GM13977 (cell line): ENCODE measurements at places on chromosomes 3 and 15.

- DNase-seq, result no peak
Observed at GRCh38 chr3:45312836-45313493, 75.4 kb upstream of the LARS2 start.

GRCh38 chr15:93231994-93232393, 143.0 kb upstream of the RGMA start:
- DNase-seq, result no peak

- DNase-seq, result no peak
Observed at GRCh38 chr3:4506559-4507023, 13.4 kb downstream of the ITPR1 start.

DNA sequence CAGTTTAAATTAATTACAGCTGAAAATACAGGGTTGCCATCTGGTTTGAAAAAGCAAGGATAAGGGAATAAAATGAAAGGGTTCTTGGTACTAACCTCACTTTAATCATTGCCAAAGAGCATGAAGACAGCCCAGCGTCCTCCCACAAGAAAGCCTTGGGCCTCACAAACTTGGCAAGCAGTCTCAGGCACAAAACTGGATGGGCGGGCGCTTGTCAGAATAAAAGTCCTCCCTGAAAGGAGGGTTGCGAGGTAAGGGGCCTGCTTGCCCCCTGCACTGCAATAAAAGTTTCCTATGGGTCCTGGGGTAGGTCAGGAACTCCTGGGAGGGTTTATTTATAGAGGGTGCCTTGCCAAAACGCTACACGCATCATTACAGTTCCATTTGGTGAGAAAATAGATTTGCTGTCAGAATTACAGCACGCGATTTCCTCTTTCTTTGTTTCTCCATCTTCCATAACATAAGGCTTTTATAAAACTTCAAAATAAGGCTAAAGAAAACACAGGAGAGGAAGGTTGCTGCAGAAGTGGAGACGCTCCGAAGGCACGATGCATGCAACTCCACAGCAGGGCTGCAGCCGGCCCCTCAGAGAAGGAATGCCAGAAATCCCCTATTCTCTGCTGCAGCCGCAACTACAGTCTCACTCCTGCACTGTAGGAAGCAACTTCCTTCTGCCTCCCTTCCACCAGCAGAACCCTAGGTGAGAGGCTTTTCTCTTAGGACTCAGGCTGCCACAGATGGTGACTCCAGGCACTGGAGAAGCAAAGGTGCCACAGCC, 61.3 kb downstream of the VGLL4 start:
- peak; percentile 31 for DNase-seq

- no peak for DNase-seq
Observed at GRCh38 chr3:84125760-84126159, 833.0 kb upstream of the CADM2 start.

- DNase-seq, result no peak
Observed at GRCh38 chr3:26004172-26004571, 214.3 kb downstream of the OXSM start.

- DNase-seq, result no peak
Observed at GRCh38 chr3:94156626-94157025, 93.8 kb downstream of the NSUN3 start.

DNA sequence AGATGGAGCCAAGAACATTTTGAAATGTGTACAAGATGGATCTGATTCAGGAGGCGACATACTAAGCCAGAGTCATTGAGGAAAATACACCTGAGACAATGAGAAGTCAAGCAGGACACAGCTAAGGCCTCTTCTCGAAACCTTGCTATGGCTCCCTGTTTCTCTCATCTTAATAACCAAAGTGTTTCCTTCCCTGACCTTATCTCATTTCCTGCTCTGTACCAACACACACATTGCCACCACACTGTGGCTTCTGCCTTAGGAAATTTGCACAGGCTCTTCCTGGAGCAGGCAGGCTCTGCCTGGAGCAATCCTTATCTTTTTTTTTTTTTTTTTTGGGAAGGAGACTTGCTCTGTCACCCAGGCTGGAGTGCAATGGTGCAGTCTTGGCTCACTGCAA, 36.6 kb downstream of the OXSM start:
- DNase-seq, result no peak

GRCh38 chr15:80464951-80465625, 60.9 kb downstream of the ARNT2 start:
- DNase-seq, result no peak

DNA sequence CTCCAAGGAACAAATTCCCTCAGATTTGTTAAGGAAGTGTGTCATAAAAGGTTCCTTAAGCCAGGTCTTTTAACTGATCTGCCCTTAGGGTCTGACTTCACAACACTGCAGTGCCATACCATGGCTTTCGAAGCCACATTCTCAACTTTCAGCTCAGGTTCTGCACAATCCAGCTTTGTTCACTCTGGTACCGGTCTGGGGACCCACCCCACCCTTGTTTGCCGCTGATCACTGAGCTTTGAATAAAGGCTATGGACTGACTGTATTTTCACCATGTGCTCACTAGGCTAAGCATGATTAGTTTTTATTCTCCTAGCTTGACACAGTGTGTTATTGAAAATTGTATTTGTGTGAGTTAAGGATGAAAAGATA, 15.9 kb downstream of the SNX1 start:
- no peak for DNase-seq

DNA sequence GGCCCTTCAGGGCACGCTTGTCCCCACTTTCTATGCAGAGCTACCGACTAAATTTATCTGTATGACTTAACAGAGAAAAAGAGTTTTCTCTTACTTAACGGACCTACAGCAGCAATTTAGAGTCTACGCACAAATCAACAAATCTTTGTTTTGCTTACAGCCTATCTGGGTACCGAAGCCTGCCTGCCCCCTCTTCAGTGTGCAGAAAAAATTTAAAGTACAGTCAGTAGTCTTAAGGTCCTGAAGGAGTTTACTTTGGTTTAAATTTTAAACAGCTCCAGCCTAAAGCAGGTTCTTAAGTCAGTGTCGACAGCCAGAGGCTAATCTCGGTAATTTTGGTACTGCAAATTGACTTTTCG, 570 bp downstream of the SACM1L start:
- no peak for DNase-seq

DNA sequence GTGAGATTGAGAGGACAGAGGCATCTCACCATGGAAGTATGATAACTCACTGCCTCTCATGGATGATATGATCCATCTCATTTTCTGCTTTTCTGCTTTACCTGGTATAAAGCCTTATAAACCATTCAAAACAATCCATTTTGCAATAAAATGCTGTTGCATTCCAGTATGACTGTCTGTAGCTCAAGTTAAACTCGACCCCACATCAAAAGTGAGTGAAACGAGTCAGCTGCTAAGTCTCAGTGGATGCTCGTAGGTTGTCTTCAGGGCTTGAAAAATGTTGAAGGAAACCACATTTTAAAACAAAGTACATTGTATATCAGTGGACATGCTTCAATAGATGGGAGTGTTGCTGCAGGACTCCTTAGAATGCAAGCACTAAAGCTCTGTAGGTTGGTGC, 839.0 kb downstream of the TUSC7 start:
- no peak for DNase-seq

DNA sequence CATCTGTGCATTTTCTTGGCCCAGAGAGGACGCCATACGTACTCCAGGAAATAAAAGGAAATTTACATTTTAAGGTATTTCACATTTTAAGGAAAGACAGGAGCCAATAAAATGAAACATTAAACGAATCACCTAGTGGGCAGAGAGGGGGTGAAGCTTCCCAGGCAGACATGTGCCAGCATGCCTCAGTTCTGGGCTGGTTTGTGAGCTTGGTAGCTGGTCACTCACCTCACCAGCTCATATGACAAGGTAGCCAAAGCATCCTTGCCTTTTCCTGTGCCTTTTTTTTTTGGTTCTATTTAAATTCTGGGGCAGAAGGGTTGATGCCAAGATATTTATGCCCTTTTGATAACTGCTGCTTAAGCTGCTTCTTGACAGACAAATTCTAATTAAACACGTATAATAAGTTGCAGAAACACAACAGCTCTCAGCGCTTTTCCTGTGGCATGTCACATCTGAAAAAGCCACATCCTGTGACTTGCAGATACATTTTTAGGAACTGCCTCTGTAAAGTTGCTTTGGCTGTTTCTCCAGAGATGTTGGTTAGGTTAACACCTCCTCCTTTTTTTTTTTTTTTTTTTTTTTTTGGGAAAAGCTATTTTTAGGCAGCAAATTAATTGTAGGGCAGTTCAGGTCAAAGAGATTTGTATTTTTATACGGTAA, 218.6 kb downstream of the PDCD6IP start:
- no peak for DNase-seq

GRCh38 chr3:83434880-83435587, 1523.8 kb upstream of the CADM2 start:
- no peak for DNase-seq

DNA sequence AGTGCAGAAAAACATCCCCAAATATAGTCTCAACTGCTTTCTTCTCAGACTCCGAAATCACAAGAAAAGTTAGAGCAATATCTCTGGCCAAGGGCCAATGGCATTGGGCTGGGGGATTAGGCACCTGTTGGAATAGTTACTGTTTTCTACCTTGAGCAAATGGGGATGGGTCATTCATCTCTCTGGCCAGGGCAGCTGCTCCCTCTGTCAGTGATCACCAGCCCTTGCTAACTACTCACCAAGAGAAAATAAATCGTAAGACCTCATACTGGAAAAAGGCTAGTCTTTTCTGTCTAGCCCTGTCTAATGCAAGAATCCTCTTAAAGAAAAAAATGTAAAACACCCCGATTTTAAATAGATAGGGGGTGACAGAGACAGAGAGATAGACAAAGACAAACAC, 10.9 kb downstream of the CERS3 start:
- DNase-seq, result no peak

DNA sequence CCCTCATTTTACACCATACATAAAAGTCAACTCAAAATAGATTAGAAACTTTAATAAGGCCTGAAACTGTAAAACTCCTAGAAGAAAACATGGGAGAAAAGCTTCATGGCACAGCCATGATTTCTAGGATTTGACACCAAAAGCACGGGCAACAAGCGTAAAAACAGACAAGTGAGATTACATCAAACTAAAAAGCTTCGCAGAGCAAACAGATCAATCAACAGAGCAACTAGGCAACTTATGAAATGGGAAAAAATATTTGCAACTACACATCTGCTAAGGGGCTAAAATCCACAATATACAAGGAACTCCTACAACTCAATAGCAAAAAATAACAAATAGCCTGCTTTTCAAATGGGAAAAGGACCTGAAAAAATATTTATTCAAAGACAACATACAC, 26.1 kb downstream of the ZNF148 start:
- DNase-seq, result no peak

DNA sequence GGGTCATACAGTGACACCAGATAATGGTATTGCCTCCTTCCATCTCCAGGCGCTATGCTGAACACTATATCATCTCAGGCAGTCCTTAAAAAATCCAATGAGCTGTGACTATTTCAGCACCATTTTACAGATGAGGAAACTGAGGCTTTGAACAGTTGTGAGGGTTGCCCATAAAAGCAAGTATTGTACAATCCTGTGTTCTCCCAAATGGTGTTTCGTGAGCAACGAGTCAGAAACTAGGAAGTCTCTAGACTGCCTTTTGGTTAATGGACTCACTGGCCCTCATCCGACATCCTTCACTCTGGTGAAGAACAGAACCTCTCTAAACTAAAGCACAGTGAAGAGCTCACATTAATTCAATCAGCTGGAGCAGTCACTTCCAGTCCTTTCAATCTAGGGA, 61.8 kb downstream of the ATP8B4 start:
- no peak for DNase-seq

- DNase-seq, result no peak
Observed at GRCh38 chr3:47850564-47851410, 47.8 kb downstream of the DHX30 start.

DNA sequence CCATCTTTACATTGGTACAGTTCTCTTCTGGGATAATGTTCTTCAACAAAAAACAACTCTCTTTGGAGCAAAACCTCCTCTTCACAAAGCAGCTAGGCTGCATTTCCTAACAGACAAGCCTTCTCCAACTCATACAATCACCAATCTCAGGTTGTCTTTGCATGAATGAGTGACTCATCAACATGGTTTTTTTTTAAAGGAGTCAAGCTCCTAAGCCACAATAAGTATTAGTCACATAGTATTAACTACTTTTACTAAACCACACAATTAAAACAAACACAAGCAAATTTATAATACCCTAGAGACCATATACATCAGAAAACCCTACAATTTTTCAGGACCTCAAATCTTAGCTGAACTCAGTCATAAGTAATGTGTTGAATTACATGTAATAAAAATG, 137.4 kb downstream of the TBC1D5 start:
- no peak for DNase-seq

- DNase-seq, result no peak
Observed at GRCh38 chr3:68163062-68163461, 508.6 kb upstream of the SUCLG2 start.

DNA sequence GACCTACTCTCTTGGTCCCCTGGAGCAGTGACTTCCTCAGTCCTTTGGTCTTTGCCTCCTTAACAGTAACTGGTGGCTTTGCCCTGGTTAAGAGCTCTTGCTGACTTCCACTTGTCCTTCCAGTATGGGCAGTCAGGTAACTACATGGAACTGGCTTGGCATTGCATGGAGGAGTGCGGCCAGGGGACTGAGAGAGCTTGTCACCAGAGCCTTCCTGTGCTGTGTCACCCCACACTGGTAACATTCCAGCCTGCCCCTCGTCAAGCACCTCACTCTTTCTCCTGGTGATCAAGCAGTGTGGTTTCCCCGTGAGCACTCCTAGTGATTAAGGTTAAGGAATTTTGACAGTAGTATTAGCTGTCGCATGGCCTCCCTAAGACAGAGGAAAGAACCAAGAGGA, 19.3 kb upstream of the SNX22 start:
- DNase-seq, result no peak

- DNase-seq, result no peak
Observed at GRCh38 chr3:54698054-54698453, 229.8 kb downstream of the LRTM1 start.

GRCh38 chr3:33063651-33064051, 33.3 kb downstream of the GLB1 start:
- DNase-seq, result no peak

- no peak for DNase-seq
Observed at GRCh38 chr3:47859956-47860605, 57.1 kb downstream of the DHX30 start.

GRCh38 chr15:89358755-89359439, 24.3 kb upstream of the POLG start:
- peak; percentile 94 for DNase-seq

DNA sequence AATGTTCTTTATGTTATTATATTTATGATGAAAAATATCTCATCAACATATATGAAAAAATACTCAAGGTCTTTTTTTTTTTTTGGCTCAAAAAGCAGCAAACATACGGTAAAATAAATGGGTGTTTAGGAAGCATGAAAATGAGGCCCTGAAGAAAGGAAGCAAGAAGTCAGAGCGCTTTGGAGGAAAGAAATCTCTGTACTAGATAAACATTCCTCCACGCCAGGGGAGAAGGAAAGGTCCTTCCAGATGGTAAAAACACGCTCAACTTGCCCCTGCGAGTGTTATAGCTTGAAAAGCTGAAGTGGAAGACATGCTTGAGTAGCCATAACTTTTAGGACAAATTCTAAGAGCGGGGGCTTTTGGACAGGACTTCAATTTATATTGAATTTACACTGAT, 52.9 kb downstream of the FEM1B start:
- DNase-seq, result no peak

GRCh38 chr3:79040091-79040490, 727.7 kb downstream of the ROBO1 start:
- no peak for DNase-seq

- no peak for DNase-seq
Observed at GRCh38 chr3:112735926-112736325, 95.0 kb upstream of the CCDC80 start.

GRCh38 chr3:81743096-81744025, 18.1 kb downstream of the GBE1 start:
- no peak for DNase-seq
